Naive thymus-derived CD4-positive, alpha-beta T cell (primary cell): ENCODE measurements at places on chromosomes 7 and 10. TPM values are rescaled to one million over a fixed set of nuclear protein-coding genes. Genes with fewer than 3 reads are reported as not detected.
A peak's percentile ranks its signal among the peaks of the same experiment; 100 is the strongest.

DNA sequence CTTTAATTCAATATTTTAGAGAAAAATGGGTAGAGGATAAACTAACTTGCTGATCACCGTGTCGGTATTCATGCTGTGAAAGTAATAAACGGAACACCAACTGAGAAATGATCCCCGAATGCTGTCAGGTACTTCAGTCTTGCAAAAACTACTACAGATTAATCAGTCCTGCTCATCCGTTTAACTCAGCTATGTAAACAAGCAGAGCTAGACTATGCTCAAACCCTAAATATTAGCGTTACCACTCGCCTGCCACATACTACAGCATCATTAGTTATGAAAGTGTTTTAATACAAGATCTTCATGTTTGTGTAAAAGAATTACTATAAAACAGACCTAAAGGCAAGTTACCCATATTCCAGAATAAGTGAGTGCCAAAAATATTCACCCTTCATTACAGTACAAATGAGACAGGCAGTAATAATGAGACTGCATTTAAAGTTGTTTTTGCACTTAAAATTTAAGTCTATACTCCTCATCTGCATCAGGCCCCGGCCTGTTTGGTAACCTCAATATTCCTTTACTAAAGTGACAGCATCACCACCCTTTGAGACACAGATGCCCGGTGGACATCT lies 952 bp downstream of the DNMBP start:
- no peaks in the 10 kb centered on the region for H3K36me3 ChIP-seq
- no peak overlapping the region for H3K27ac ChIP-seq
- peak overlapping the region; percentile 69 for H3K4me3 ChIP-seq
- peaks cover 10% of the 10 kb centered on the region for H3K4me1 ChIP-seq
- H3K27me3 ChIP-seq = no peaks in the 10 kb centered on the region

The TMEM184A gene
- not detected for total RNA-seq

The SH2D4B gene
- 0.27 TPM for total RNA-seq

DNA sequence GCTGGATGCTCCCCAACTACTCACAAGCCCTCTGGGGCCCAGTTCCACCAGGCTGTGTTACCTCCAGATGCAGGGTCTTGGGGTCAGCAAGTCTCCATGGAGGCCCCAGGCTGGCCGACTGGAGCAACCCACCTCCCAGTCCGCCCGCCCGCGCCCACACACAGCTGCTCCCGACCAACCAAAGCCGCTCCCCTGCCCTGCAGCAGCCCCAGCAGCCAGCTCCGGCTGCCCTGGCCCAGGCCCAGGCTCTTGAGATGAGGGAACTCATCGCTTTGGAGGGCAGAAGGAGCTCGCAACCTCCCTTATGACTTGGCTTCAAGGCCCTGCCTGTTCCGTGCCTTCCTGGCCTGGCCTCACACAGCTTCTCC lies 47.2 kb downstream of the LRRC20 start:
- H3K27me3 ChIP-seq = no peaks in the 10 kb centered on the region
- no peak overlapping the region for H3K27ac ChIP-seq
- peaks cover 5% of the 10 kb centered on the region for H3K36me3 ChIP-seq
- no peak for DNase-seq

- H3K36me3 ChIP-seq = no peaks in the 10 kb centered on the region
- no peaks in the 10 kb centered on the region for H3K27me3 ChIP-seq
- H3K27ac ChIP-seq = no peak overlapping the region
- no peak overlapping the region for H3K4me3 ChIP-seq
Observed at GRCh38 chr10:43206391-43207235, 60.3 kb downstream of the RASGEF1A start.

- H3K36me3 ChIP-seq = no peaks in the 10 kb centered on the region
- DNase-seq = no peak
- H3K27ac ChIP-seq = no peak overlapping the region
- no peaks in the 10 kb centered on the region for H3K27me3 ChIP-seq
Observed at GRCh38 chr10:23194966-23195845, 3.1 kb downstream of the PTF1A start.

- DNase-seq = no peak
- no peak overlapping the region for H3K27ac ChIP-seq
- no peaks in the 10 kb centered on the region for H3K27me3 ChIP-seq
- H3K4me3 ChIP-seq = no peak overlapping the region
- H3K36me3 ChIP-seq = no peaks in the 10 kb centered on the region
- no peaks in the 10 kb centered on the region for H3K4me1 ChIP-seq
Observed at GRCh38 chr7:84529480-84530205, 335.1 kb upstream of the SEMA3A start.

The BICC1 gene
- not detected for total RNA-seq

DNA sequence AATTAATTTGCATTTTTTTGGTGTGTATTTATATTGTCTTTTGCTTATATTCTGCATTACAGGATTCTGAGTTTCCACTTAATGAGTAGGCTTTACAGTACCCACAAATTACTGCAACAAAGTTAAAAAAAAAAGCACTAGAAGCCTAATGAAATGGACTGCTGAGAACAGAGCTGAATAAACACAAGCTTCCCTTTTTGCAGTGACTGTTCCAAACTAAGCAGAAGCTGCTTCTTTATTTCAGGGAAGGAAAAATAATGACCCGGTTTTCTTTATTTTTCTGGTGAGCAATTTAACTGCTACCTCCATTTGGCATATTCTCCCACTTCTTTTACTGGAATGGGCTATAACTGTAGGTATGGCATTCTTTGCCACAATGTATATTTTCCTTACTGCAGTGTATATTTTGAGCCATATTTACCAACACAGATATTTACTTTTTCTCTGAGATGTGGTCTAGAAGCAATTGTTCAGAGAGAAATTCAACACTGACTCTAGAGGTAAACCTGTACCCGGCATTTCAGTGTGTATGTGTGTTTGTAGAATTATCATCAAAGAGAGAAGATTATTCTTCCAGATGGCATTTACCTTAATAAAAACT lies 56.9 kb downstream of the HDAC9 start:
- no peaks in the 10 kb centered on the region for H3K27me3 ChIP-seq
- H3K36me3 ChIP-seq = no peaks in the 10 kb centered on the region
- no peak overlapping the region for H3K4me3 ChIP-seq

GRCh38 chr10:50497758-50498157 lies 126.0 kb downstream of the SGMS1 start:
- no peak for DNase-seq
- H3K27ac ChIP-seq = no peak overlapping the region
- no peaks in the 10 kb centered on the region for H3K27me3 ChIP-seq
- no peaks in the 10 kb centered on the region for H3K36me3 ChIP-seq
- no peak overlapping the region for H3K4me3 ChIP-seq

The ADGRA1 gene
- not detected for total RNA-seq

DNA sequence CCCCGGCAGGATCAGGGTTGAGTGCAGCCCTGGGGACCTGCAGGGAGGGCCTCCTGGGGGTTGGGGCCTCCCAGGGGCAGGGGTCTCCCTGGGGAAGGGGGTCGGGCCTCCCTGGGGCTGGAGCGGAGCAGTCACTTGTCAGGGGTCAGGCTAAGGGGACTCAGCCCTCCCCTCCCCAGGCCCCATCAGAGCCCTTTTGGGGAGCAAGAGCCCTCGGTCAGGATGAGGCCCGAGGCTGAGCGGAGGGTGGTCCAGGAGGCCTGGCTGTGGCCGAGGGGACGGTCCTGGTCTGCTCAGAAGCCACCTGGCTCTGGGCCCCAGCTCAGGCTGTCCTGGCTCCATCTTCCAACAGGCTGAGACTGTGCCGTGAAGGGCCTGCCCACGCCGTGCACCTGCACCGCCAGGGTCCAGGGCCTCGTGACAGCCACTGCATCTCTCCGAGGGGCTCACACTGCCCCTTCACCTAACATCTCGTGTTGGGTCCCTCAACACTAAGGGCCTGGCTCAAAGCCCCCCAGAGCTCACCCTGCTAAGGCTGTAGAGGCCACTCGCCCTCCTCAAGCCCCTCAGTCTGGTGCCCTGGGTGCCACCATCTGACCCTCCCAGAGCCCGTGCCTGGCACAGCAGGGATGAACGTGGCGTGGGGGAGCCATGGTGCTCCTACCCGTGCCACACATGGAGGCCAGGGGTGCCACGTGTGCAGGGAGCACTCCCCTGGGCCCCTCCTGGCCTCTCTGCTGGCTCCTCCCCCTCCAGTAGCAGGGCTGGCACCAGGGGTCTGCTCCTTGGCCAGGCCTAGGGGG lies 12.9 kb downstream of the BHLHA15 start:
- no peak for DNase-seq
- no peak overlapping the region for H3K4me3 ChIP-seq
- H3K27ac ChIP-seq = no peak overlapping the region
- no peaks in the 10 kb centered on the region for H3K27me3 ChIP-seq
- H3K4me1 ChIP-seq = no peaks in the 10 kb centered on the region
- no peaks in the 10 kb centered on the region for H3K36me3 ChIP-seq

- no peaks in the 10 kb centered on the region for H3K27me3 ChIP-seq
- no peak for DNase-seq
- H3K4me1 ChIP-seq = no peaks in the 10 kb centered on the region
- H3K36me3 ChIP-seq = no peaks in the 10 kb centered on the region
Observed at GRCh38 chr7:110407242-110407641, 683.7 kb upstream of the LRRN3 start.

DNA sequence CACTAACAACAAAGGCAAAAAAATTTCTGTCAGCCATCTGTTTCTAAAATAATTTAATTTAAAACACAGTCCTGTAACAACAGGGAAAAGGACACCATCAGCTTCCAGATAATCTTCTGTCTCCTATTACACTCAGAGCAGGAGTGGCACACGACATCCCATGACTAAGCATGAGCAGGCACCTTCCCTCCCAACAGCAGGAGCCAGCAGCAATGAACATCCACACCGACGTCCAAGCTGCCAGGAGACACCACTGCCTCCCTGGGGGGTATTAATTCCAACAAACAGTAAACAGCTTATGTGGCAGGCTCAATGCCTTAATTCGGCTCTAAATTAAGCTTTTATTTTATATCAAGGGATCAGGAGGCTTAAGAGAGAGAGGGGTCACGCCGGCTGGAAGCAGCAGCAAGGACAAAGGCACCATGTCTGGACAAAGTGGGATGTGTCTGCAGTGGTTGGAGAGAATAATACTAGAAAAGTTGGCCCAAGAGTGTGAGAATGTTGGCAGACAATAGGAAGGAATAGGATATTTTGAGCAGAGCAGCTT lies 45.7 kb downstream of the KIAA1549 start:
- H3K4me3 ChIP-seq = no peak overlapping the region
- no peak for DNase-seq
- no peaks in the 10 kb centered on the region for H3K27me3 ChIP-seq

The INHBA gene
- total RNA-seq = 0.34 and 0.41 TPM in 2 replicates

DNA sequence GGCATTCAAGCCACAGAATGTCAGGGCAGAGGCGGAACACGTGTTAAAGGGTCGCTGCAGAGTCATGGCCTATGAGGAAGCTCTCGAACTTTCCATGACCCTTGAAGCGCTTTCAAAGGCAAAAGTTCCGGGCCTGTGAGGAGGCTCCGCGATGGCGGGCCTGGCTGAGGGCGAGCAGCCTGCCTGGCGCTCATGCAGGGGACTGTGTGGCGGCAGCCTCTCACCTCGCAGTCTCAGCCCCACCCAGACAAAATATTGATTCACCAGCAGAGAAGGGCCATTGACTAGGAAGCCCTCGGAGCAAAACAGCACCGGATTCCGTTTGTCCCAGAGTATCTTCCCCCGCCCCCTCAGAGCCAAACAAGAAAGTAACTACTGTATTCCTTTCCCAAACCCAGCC lies 12.8 kb upstream of the CNNM1 start:
- H3K36me3 ChIP-seq = no peaks in the 10 kb centered on the region
- no peak for DNase-seq
- H3K4me3 ChIP-seq = no peak overlapping the region
- H3K4me1 ChIP-seq = no peaks in the 10 kb centered on the region
- H3K27me3 ChIP-seq = no peaks in the 10 kb centered on the region
- H3K27ac ChIP-seq = no peak overlapping the region

The BBIP1 gene
- 56.9 TPM for total RNA-seq

DNA sequence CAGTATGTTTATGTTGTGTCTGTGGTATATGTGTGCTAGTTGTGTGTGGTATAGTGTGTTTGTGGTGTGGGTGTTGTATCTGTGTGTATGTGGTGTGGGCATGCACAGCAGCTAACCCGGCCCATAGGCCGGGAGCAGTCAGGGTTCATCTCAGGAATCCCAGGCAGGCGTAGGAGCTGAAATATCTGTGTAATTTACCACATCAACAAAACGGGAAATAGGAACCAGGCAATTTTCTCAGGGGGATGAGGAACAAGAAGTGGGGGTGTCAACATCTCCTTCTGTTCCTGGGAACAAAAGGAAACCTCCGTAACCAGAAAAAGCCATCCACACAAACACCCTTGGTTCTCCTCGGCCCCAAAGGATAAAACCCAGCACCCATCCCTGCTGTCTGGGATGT lies 24.5 kb upstream of the ZNF488 start:
- DNase-seq = no peak
- no peaks in the 10 kb centered on the region for H3K4me1 ChIP-seq
- H3K36me3 ChIP-seq = no peaks in the 10 kb centered on the region

- H3K27me3 ChIP-seq = no peaks in the 10 kb centered on the region
- H3K27ac ChIP-seq = no peak overlapping the region
- no peak overlapping the region for H3K4me3 ChIP-seq
- no peaks in the 10 kb centered on the region for H3K4me1 ChIP-seq
- H3K36me3 ChIP-seq = no peaks in the 10 kb centered on the region
Observed at GRCh38 chr7:102061981-102062390, 224.7 kb upstream of the SH2B2 start.

DNA sequence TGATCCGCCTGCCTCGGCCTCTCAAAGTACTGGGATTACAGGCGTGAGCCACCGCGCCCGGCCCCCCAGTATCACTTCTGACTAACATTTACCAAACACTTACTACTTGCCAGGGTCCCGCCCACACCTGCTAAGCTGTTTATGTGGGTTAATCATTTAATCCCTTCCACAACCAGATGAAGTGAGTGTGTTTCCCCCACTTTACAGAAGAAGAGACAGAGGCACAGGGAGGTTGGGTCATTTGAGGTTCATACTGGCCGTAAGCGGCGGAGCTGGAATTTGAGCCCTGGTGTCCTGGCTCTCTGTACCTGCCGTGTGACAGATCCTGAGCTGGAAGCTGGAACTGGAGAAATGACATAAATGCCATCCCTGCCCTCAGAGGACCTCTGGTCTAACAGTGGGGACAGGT lies 15.1 kb upstream of the VPS37D start:
- DNase-seq = no peak
- H3K27me3 ChIP-seq = no peaks in the 10 kb centered on the region
- H3K4me3 ChIP-seq = no peak overlapping the region
- H3K27ac ChIP-seq = no peak overlapping the region

The ANKRD61 gene
- not detected for total RNA-seq

GRCh38 chr10:113202011-113202410 lies 252.0 kb downstream of the TCF7L2 start:
- no peak overlapping the region for H3K27ac ChIP-seq
- H3K4me3 ChIP-seq = no peak overlapping the region
- no peak for DNase-seq

The TLX1 gene
- not detected for total RNA-seq

GRCh38 chr7:101400751-101401150 lies 38.1 kb downstream of the COL26A1 start:
- H3K4me1 ChIP-seq = no peaks in the 10 kb centered on the region
- DNase-seq = no peak
- no peaks in the 10 kb centered on the region for H3K36me3 ChIP-seq
- no peak overlapping the region for H3K27ac ChIP-seq
- H3K27me3 ChIP-seq = no peaks in the 10 kb centered on the region

The MDH2 gene
- 74.6 TPM for total RNA-seq

GRCh38 chr10:74502963-74503608 lies 323.3 kb upstream of the KAT6B start:
- no peak for DNase-seq
- H3K4me1 ChIP-seq = no peaks in the 10 kb centered on the region
- H3K4me3 ChIP-seq = no peak overlapping the region
- H3K36me3 ChIP-seq = no peaks in the 10 kb centered on the region
- no peak overlapping the region for H3K27ac ChIP-seq

- no peak overlapping the region for H3K4me3 ChIP-seq
- DNase-seq = no peak
- peaks cover 10% of the 10 kb centered on the region for H3K27me3 ChIP-seq
- peaks cover 6% of the 10 kb centered on the region for H3K4me1 ChIP-seq
Observed at GRCh38 chr10:42755556-42756093, 27.0 kb upstream of the BMS1 start.
